Right cardiac atrium (tissue), 5 donors: ENCODE measurements at places on chromosomes 5 and 9.

GRCh38 chr5:159837860-159838259 is 78.4 kb upstream of the ADRA1B start:
- no peak for DNase-seq

- DNase-seq, result no peak
These were observed 92.0 kb downstream of the SH3TC2 start for GRCh38 chr5:148970876-148971275.

DNA sequence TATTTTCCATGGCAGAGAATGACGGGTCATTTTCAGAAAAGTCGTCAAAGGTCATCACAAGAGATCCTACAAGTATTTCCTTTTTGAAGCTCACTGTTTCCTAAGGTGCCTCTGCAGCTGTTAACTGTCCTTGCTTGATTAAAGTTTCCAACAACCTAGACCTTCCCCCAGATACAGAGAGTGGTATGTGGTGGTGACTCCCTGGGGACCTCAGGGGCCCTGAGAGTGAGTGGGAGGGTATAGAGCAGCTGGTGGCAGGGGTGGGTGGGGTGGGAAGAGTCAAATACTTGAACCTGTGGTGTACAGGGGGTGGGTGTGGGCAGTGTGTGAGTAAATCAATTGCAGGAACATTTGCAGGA is 1.6 kb upstream of the CD72 start:
- no peak for DNase-seq

DNA sequence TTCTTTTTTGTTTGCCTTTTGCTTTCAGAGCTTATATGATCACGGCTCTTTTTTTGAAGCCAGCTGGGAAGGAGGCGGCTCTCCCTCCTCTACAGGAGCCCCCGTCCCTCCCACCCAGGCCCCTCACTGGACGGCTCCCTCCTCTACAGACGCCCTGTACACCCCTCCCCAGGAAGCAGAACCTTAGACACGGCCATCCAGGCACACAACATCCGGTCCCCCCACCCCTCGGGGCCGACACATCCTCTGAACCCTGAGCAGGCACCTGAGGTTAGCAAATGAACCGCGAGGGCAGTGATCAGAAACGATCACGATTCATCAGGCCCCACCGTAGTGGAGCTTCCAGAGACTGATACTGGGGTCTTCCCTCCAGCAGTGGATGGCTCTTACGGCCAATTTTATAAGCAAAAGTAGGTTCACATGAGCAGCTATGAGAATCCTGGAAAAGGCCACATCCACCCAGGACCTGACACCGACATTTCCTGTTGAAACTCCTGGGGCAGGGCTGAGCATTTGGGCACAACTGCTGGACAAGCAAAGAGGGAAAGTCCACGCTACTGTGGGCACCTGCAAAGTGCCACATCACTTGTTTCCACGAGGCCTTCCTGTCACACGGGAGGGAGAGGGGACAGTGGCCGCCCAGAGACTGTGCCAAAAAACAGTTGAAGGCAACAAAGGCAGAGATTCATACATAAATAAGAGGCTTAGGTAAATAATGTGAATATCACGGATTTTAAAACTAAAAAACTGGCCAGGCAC is 78.9 kb downstream of the SEMA4D start:
- no peak for DNase-seq

GRCh38 chr5:165502893-165503691 is 1997.7 kb downstream of the MAT2B start:
- no peak for DNase-seq

DNA sequence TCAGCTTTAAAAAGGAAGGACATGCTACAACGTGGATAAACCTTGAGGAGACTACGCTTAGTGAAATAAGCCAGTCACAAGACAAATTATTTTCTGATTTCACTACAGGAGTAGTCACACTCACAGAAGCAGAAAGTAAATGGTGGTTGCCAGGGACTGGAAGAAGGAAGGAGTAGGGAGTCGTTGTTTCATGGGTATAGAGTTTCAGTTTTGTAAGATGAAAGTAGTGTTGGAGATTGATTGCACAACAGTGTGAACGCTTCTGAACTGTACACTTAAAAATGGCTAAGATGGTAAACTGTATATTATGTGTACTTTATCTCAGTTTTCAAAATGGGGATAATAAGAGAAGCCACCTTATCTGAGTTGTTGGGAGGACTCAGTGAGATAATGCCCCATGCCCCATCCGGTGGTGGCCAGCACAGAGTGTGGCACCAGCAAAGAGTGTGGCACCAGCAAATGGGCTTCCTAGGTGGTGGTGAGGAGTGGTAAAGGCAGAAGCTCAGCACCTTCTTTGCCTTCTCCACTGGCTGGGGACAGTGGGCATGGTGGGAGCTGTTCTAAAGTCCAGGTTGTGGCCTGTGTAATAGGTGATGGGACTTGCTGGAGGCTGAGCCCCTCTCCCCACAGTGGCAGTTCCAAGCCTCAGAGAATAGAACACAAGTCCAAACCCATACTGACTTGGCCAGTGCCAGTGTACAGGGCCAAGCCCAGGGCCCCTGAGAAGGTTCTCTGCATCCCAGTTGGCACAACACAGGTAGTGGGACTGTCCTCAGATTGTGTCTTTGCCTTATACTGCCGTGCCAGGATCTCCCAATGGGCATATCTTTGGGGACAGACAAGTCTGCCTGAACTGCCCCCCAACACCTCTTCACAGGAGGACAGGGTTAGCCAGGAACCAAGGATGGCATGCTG is 4.4 kb downstream of the SLC22A4 start:
- DNase-seq, result no peak

GRCh38 chr9:113741886-113742854 is 133.9 kb upstream of the ZNF618 start:
- no peak for DNase-seq

DNA sequence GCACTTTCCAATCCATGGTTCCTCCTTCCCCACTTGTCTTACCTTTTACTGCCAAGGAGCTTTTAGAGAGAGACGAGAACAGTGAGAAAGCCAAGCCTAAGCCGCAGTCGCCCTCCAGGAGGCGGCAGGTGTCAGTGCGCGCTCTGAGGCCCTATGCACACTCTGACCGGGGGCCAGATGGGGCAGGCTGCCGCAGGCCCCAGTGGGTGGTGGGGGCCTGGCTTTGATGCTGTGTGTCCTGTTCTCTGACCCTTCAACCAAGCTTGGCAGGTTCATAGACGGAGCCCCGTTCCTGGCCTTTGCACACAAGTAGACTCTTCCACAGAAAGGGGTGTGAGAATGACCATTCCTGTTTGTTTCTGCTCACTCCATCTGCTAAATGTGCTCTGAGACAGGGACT is 77.3 kb downstream of the WNK2 start:
- no peak for DNase-seq

DNA sequence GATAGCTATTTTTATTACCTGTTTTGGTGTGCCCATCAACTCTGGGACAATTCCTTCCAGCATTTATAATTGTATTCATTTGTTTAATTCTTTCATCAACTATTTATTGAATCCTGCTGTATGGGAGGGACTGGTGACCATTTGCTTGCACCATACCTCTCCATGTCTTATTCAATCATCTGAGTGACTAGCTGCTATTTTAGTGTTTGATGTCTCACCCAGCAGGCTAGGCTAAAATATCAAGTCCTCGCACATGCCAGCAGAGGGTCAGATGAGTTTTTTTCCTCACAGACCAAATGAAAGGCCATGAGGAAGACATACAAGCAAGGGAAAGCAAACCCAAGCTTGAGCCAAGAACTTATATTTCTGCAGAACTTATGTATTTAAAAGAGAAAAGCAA is 63.9 kb downstream of the CETN3 start:
- DNase-seq, result no peak

- DNase-seq, result no peak
These were observed 12.9 kb downstream of the PLEKHG4B start for GRCh38 chr5:104778-105296.

DNA sequence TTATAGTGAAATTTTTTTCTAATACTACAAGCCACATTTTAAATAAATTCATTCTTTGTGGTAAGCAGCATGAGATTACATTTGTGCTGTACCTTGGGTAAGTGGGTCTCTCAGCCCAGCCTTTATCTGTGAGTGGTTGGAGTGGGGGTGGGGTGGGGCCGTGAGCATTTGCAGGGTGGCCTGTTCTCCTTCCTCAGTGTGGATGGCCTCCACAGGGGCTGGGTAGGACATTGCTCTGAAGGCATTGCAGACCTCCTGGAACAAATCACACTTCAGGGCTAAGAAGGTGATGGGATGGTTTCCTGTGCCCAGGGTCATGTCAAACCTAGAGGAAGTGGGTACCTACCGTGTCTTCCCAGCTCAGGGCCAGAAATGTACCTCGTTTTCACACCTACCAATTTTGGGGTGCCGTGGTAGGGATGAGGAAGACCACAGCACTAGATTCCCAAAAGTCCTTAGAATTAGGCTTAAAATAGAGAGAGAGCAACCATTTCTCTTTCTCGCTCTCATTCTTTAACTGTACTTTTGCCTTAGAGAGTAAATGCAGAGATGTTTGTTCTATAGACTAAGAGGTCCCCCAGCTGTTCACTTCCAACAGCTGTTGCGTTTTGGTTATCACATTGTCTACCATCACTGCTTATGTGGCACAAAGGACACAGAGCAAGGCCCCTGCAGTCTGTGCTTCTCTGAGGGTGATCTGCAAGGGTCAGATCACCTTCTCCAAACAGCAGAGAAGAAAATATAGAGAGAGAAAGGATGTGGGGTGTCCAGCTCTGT is 83.4 kb upstream of the CTSL start:
- DNase-seq, result no peak

DNA sequence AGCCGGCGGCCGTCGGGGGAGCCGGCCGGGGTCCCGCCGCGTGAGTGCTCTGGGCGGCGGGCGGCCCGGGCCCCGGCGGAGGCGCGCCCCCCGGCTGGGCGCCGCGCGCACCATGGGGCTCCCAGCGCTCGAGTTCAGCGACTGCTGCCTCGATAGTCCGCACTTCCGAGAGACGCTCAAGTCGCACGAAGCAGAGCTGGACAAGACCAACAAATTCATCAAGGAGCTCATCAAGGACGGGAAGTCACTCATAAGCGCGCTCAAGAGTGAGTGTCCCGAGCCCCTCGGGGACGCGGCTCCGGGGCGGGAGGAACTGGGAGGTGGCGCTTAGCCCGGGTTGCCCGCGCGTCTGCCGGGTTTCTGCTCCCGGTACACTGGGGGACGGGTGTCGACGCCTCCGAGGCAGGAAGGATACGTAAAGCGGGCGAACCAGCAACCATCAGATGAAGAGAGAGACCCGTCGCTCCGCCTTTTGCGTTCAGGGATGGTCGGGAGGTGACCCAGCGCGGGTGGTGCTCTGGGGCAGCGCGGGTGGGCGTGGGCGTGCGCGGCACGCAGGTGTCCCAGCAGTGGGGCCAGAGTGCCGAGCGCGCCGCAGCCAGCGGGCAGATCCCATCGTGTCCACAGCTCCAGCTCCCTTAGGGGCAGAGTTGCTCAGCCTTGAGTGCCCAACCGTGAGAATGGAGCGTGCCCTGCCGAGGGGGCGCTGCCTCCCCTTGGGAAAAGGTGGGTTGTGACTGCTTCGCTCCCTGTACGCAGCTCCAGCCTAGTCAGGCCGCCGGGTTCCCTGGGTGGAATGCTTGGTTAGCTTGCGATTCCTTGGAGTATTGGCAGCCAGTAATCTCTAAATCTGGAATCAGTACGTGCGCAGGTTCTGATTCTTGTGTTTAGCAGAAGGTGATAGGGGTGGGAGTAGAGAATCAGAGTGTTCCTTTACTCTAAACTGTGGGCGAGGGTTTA is 753 bp downstream of the ARHGAP26 start:
- DNase-seq, result peak; percentile 84

DNA sequence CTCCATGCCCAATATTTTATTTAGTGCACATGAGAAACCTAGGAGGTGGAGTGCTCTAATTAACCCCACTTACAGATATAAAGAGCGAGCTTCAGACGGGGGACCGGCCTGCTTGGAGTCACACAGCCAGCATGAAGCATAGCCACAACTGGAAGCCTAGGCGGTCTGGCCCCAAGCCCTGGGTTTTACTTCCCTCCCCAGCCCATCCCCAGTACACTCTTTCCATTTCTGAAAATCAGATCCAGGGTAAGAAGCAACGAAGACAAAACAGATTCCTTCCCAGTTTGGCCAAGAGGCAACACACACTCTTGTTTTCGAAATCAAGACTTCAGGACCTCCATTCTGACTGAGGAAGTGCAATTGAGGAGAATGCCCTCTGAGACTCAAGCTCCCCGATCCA is 27.1 kb downstream of the KCNMB1 start:
- peak; percentile 44 for DNase-seq

DNA sequence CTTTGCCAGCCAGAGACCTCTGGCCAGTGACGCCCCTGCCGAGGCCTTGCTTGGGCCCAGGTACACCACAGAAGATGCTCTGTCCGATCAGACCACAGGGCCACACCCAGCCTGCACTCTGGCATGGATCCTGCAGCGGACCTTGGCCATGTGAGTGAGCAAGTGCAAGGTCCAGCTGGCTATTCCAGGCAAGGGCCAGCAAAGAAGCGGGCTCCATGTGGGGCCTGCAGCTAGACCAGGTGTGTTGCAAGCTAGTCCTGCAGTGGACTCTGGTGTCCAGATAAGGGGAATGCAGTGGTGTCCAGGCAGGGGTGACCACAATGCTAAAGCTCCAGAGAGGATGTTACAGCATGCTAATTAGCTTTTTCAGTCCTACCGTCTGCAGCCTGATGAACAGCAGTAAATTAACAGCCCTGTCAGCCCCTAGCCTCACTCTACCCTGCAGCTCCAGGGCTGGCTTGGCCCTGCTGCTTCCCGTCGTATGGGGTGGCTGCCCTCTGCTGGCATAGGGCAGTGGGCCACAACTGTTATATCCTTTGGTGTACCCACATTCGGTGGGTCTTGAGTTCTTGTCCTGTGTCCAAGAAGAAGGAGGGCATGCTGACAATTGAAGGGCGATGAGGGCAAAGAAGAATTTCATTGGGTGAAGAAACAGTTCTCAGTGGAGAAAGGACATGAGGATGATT is 284.5 kb upstream of the POU5F2 start:
- peak; percentile 45 for DNase-seq

- no peak for DNase-seq
These were observed 266.4 kb upstream of the FBXL7 start for GRCh38 chr5:15233566-15233965.

DNA sequence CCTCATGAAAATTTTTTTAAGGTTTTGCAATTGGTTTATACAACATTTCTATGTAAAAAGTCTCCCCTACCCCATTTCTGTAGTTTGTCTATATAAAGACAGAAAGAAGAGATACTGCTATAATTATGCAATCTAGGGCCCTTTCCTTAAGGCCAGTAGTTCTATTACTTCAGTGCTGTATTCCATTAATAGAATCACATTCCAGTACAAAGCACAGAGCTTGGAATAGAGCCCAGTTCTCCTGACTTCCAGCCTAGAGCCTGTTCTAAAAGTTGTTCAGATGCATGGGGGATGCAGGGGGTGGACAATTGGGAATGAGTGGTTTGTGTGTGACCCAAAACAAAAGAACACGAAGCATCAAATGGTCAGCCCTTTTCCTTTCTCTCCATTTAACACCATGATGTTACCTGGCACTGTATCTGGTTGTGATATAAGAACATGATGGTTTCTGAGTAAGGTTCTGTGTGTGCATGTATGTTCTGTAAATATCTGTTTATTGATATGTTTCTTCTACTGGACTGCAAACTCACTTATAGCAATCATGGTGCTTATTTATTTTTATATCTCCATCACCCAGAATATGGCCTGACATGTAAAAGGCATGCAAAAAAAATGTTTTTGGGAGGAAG is 8.2 kb upstream of the GRAMD2B start:
- DNase-seq, result peak; percentile 46

GRCh38 chr5:9761706-9762105 is 131.6 kb upstream of the TAS2R1 start:
- DNase-seq, result no peak

- DNase-seq, result peak; percentile 87
These were observed 85.9 kb upstream of the IL17B start for GRCh38 chr5:149464796-149465489.
